Esophagus squamous epithelium (tissue), 5 donors: ENCODE measurements at places on chromosomes 13 and 19.

- DNase-seq = no peak
Observed at GRCh38 chr13:99308471-99309087, 1.4 kb upstream of the GPR183 start.

GRCh38 chr19:17091758-17092333 lies 16.3 kb downstream of the MYO9B start:
- DNase-seq = no peak

GRCh38 chr13:51559946-51560735 lies 24.1 kb upstream of the WDFY2 start:
- DNase-seq = no peak

DNA sequence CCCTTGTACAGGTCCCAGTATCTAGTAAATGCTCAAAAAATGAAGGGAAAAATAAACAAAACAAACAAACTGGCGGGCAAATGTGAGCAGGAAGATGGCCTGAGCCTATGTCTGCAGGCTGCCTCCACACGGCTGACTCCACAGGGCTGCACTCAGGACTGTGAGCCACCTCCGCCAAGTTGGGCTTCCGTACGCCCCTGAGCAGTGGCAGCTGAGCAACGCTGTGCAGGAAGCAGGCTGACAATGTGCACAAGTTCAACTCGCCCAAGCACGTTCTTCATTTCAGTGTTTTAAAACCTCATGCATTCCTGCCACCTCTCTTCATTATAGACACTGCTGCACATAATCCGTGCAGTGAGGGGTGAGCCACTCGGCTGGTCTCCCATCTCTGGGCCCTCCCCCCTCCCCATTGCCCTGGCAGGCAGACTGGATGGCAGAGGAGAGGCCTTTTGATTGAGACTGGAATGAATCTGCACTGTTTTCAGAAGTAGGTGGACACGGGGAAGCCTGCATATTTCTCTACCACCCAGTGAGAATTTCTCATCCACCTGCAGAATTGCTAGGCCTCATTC lies 915.3 kb downstream of the UQCRFS1 start:
- DNase-seq = no peak

- no peak for DNase-seq
Observed at GRCh38 chr13:33690354-33690753, 127.6 kb upstream of the RFC3 start.

DNA sequence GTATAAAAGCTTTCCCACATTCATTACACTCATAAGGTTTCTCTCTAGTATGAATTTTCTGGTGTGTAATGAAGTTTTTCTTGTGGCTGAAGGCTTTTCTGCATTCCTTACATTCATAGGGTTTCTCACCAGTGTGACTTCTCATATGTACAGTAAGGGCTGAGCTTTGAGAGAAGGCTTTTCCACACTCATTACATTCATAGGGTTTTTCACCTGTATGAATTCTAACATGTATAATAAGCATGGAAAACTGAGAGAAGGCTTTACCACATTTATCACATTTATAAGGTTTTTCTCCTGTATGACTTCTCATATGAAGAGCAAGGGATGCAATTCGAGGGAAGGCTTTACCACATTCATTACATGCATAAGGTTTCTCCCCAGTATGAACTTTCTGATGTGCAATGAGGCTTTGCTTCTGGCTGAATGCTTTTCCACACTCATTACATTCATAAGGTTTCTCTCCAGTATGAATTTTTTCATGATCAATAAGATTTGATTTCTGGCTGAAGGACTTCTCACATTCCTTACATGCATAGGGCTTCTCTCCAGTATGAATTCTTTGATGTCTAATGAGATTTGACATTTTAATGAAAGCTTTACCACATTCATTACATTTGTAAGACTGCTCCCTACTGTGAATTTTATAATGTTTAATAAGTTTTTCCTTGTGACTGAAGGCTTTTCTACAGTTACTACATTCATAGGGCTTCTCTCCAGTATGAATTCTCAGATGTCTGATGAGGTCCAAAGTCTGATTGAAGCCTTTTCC lies 42.6 kb downstream of the ZNF527 start:
- no peak for DNase-seq

DNA sequence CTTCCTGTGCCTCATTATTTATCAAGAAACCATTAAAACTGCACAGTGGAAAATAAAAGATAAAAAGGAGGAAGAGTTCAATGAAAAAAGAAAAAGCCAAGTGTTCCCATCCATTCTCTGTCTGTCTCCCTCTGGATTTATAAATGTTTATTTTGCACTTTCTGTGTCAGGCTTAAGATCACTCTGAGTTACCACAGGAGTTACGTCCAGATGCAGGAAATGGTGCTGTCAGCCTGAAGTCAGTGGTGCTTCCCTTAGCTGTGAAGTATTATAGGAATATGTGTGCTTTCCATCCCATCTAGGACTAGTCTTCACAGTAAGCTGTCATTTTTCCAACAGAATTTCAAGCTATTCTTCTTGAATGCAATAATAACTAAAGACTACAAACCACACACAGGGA lies 420.2 kb downstream of the KCTD12 start:
- no peak for DNase-seq

DNA sequence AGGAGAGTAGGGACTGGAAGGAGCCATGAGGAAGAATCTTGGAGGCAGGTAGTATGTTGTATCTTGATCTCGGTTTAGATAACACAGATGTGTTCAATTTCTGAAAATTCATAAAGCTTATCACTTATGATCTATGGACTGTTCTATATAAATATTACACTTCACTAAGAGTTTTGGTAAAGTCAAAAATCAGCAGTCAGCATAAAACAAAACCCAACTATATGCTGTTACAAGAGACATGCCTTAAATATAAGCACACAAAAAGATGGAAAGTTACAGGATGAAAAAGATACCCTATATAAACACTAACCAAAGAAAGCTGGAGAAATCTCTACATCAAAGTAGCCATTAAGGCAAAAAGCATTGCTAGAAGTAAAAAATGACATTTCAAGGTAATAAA lies 4.5 kb upstream of the KASH5 start:
- DNase-seq = no peak

DNA sequence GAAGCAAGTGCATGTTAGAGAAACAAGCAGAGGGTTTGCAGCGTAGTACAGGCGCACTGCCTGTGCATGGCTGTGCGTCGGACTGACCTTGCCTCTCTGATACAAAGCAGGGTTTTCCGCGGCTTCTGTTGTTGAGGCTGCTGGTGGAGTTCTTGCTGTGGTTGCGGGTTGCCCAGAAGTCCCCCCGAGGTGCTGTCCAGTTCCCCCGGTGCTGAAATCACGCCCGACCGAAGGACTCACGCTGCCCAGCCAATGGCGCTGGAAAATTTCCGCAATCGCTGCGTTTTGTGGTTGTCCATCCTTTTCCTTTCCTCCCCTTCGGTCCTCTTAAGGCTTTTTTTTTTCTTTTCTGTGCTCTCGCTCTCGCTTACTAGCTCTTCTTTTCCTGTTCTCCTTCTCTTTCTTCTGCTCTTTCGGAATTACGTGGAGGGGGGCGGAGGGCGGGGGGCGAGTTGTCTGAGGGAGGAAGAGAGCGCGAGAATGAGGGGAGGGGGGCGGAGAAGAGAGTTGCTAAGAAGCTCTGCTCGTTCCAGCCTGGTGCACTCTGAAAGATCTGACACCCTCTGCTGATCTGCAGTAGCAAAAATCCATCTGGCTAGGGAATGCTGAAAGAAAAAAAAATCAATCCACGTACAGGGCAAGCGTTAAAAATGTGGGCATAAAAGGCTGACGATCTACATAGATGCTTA lies at the start of gene SLITRK1:
Gene SLITRK1, minus strand, starts transcription at position 558 of the 689 bp plus-strand sequence. CDS start 967 bp downstream, outside the sequence.
- DNase-seq = no peak

DNA sequence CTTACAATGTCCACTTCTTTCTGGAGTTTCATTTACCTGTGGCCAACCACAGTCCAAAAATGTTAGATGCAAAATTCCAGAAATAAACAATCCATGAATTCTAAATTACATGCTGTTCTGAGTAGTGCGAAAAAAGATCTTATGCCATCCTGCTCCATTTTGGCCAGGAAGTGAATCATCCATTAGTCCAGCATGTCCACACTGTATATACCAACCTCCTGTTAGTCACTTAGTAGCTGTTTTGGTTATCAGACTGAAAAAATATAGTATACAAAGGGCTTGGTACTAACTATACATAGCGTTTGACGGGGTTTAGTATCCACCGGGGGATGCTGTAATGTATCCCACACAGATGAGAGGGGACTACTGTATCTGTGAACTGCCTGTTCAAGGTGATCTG lies 618.0 kb upstream of the ARGLU1 start:
- no peak for DNase-seq

DNA sequence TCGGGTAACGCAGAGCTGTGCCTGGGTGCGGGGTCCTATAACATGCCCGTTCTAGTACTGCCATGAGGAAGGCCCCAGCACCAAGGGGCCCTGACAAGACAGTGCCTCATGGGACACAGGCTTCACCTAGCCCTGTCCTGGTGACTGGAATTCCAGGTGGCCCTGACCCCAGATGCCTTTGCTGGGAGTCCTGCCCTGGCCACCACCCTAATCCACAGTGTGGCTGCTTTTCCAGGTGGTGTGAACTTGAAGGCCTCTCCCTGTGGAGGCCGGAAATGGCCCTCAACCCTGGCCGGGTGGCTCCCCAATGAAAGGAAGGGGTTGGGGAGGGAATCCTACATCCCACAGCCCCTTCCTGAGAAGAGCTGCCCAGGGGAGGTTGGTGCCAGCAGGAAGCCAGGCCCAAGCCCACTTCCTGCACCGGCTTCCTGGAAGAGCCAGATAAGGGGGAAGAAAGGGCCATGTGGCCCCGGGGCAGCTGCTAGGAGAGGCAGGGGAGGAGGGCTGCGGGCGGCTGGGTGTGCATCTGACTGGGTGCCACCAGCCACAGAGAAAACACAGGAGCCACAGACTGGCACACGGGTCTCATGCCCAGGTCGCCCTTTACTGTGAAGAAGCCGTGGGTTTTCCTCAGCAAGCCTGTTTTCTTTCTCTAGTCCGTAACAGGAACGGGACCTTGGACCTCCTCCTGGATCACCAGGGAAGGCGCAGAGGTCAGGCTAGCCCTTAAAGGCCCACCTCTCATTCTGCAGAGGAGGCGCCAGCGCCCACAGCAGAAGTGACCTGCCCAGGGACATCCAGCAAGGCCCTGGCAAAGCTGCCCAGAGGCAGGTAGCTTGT lies 4.7 kb downstream of the LSM4 start:
- no peak for DNase-seq

GRCh38 chr19:48627201-48627864 lies 8.0 kb downstream of the SPHK2 start:
- no peak for DNase-seq

DNA sequence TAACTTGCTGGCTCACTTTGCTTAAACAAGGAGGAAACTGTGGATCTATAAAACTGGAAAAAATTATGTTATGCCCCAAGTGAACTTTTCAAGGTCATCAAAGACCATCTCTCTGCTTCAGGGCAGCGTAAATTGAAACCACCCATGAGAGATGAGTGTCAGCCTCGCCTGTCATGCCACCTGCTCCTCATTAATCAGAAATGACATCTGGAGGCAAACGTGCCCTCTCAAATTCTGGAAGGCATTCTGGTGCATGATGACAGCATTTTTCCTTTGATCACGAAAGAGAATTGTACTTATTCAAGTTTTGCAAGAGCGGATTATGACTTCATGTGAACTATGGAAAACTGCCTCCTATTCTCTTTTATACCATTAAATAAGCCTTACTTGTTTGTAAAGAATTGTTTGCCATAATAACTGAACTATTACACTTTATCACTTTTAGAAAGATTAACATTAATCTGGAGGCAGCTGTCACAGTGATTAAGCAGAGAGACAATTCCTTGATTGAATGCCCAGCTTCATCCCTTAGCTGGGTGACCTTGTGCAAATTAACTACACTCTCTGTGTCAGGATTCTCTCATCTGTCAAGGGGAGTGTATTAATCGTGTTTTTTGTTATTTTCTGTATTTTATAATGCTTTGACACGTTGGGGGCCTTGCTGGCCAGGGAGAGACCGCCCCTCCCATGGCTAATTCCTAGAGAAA lies 17.0 kb upstream of the SACS start:
- no peak for DNase-seq

- no peak for DNase-seq
Observed at GRCh38 chr13:99332456-99332855, 25.3 kb upstream of the GPR183 start.

DNA sequence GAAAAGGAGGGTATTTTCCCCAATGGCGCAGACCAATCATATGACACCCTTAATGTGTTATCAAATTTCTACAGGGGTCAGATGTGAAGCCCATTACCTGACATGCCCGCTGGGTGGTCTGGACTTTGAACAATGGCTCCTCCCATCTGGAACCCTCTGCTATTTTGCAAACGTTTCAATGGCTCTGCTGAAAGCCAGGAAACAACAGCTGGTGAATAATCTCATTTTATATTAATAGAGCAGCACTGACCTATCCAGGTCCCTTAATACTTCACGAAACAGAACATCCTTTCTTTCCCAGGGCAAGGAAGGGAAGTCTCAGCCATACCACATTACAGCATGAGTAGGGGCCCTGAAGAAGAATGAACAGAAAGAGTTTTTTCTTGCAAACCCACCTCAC lies 20.3 kb upstream of the KPNA3 start:
- DNase-seq = no peak

DNA sequence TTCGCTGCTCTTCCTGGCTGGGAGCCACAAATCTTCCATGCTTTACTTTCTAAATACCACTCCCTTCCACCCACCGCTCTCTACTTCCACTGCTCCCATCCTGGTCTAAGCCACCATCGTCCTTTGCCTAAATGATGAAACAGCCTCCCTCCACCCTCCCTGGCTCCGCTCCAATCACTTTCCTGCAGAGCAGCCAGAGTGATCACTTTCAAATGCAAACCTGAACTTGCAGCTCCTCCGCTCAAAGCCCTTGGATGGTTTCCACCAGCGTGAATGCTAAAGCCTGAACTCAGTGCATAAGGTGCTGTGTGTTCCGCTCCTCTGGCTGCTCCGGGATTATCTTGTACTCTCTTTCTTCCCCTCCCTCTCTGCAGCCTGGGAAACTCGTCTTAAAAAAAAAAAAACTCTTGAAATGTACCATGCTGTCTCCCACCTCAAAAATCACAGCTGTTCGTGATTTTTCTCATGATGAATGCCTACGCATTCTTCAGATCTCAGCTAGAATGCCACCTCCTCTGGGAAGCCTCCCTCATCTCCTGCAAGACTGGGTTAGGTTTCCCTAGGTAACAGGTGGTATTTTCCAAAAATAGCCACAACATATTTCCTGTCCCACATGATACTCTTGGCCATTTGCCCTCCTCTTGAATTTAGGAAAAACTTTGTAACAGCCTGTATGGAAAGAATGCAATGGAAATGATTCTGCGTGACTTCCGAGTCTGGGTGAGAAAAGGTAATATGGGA lies 3.7 kb upstream of the SIN3B start:
- no peak for DNase-seq

DNA sequence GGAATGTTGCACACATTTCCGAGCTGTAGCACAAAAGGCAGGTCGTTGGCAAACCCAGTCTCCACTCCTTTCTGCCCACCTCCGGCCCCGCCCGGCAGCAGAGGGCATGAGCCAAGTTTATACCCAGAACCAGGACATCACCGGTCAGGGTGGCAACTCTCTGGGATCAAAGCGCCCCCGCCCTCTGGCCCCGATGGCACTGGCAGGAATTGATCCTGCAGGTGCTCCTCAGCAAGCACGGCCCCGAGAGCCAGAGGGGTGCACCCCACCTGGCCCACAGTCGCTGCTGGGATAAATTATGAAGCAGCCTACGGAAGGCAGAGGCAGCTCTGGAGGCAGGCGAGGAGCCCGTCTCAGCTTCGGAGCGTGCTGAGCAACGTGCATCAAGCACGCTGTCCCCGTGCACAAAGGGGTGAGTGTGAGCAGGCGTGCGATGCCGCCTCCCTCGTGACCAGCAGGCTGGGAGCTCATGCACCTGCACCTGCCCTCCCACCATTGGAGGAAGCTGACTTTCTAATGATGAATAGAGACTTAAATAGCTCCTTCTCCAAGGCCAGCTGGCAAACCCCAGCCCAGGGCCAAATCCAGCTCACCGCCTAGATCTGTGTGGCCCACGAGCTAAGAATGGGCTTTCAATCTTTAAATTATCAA lies 25.7 kb downstream of the SHC2 start:
- DNase-seq = no peak
